Chondrocyte (in vitro differentiated cells): ENCODE measurements at places on chromosomes 6 and 20.

DNA sequence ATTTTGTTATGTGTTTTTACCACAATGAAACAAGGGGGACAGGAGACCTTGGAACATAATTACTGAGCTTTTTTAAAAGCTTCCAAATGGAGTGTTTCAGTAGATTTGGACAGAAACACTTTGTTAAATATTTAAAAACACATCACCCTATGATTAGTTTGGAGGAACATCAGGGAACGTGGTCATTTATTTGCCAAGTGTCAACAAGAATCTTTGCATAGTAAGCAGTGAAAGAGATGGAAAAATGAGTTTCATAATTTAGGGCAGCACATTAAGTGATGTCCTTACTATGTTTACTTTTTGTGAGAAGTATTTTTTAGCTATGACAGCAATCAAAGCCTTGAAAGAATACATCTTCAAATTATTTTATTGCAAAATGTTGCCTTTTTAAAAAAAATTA, 82.6 kb downstream of the PROKR2 start:
- no peak for DNase-seq

DNA sequence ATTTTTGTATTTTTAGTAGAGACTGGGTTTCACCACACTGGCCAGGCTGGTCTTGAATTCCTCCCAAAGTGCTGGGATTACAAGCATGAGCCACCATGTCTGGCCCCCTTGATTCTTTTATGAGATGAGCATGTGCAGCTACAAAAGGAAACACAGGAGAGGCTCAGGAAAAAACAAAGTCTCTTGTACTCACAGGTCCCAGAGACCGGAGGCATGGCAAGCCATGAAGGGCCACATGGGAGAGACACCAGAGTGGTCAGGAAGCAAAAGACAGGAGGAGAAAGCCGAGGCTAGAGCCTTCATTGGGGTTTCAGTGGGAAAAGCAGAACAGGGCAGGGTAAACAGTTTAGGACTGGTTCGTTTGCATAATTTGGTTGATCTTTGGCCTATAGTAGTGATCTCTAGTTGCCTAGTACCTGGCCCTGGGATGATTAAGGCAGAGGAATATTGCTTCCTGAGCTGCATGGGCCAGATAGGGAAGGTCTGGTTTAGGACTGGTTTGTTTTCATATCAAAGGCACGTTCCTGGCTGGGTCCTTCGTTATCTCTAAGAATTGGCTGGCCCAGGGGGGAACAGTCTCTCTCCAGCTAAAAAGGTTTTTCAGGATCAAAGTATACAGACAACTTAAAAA, 48.2 kb upstream of the PRND start:
- no peak for DNase-seq

DNA sequence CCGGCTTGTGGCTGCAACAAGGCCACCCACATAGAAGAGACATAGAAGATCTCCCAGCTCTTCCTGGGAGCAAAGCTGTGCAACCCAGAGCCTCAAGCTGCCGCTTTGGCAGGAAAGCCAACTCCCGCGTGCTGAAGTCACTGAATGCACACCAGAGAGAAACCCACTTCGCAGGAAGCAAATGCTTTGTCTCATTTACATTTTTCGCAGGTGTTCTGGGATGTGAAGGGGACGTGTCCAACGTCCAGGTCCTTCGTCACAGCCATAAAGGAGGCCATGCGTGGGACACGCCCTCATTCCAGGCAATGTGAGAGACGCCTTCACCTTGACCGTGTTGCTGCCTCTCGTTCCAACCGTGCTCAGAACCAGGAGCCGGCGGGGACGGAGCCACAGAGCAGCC, 24.4 kb downstream of the KCNQ2 start:
- no peak for DNase-seq

GRCh38 chr20:35893942-35894341, 60.4 kb downstream of the SCAND1 start:
- DNase-seq, result no peak

- DNase-seq, result no peak
Measured at GRCh38 chr6:43772681-43773049, 2.7 kb downstream of the VEGFA start.

DNA sequence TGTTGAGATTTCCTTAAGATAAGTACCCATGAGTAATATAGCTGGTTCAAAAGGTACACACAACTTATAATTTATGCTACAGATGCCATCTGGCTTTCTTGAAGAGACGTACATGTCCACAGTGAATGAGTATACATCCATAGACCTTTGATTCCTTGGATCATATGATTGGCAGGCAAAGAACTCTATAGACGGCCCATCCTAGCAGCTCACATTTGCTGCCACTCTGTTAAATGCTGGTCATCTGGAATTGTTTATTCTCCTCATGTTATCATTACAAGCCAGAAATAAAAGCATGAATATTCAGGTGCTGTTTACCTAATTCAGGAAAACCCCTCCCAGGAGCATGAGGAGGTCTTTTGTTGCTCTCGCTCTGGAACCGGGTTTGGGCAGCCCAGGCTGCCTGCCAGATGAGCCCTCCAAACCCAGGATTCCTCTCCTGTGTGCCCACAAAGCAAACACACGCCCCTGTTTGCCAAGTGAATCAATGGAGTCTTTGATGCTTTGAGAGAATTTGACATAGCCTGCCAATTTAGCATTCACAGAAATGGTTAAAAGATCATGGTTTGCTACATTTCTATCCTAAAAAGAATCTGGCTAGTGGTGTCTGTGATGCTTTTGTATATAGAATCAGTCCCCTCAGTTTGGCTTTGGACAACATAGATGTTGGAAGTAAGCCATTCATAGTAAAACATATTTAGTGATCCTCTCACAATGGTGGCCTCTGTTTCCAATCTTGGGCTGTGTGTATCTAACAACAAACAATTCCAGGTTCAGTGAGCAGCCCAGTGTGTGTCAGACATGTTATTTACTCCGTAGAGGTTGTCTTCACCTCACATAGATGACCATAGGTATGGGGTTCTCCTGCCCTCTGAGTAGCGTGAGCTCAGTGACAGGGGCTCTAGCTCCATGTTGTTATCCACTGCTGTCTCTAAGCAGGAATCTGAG, 17.5 kb upstream of the PLCG1 start:
- no peak for DNase-seq

DNA sequence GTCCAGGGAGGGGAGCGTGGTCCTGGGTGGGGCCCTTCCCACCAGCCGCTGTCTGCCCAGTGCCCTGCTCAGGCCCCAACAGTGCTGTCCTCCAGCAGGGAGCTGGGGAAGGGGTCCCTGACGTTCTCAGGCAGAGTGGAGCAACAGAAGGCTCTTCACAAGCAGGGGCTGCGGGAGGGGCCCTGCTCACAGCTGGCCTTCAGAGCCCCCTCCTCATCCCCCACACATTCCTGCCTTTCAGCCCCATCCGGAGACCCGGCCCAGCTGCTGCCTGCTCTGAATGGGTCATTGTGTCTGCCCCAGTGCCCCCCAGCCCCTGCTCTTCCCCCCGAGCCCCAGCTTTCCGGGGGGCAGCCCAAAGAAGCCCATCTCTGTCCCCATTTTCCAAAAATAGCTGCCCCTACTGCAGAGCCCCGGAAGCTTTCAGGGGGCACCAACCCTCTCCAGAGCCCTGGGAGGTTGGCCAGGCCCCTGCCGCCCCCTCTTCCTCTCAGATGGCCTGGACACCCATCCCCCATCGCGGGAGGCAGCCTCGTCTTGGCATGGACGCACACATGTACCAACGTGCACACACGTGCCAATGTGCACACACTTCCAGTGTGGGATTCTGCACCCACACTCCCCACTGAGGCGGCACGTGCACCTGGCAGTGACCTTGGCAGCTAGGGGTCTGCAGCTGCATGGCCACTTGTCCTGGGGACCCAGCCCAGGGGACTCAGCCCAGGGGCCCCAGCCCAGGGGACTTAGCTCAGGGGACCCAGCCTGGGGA, 3.7 kb downstream of the COL20A1 start:
- no peak for DNase-seq

DNA sequence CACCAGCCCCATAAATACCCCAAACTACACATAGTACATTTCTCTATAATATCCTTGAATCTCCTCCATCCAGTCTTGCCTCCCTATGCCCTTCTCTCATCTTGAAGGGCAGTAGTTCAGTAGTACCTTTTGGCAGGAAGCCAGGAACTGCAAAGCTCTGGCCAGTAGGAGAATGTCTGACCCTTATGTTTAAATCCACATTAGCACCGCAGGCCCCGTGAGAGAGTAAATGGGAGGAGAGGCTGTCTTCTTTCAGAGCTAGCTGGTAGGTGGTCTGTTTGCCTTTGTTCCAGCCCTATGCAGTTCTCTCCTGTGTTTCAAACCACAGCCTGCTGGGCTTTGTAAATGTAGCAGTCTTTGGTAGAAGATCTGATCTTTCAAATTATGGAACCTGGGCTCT, 690.7 kb downstream of the DOK5 start:
- DNase-seq, result no peak

GRCh38 chr20:61049684-61050083, 202.4 kb upstream of the CDH4 start:
- DNase-seq, result no peak

DNA sequence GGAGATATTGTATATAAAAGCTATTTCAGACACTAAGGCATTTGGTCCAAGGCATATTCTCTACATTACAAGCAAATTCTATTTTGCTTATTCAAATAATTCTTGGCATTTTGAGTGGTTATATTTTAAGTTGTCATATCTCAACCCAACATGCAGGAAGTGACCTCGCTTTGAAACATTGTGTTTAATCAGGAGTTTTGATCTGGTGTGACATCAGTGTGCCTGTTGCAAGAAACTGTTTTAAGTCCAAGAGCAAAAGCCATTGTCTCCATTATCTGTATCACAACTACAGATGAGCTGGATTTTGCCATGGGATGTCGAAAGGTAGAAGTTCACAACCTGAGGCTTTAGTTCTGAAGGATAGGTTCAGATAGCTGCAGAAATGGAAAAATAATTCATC, 509.9 kb upstream of the ID4 start:
- DNase-seq, result no peak

- no peak for DNase-seq
Measured at GRCh38 chr6:24272148-24272547, 85.7 kb downstream of the DCDC2 start.

GRCh38 chr6:68038815-68039408, 596.2 kb upstream of the ADGRB3 start:
- DNase-seq, result peak; percentile 44

DNA sequence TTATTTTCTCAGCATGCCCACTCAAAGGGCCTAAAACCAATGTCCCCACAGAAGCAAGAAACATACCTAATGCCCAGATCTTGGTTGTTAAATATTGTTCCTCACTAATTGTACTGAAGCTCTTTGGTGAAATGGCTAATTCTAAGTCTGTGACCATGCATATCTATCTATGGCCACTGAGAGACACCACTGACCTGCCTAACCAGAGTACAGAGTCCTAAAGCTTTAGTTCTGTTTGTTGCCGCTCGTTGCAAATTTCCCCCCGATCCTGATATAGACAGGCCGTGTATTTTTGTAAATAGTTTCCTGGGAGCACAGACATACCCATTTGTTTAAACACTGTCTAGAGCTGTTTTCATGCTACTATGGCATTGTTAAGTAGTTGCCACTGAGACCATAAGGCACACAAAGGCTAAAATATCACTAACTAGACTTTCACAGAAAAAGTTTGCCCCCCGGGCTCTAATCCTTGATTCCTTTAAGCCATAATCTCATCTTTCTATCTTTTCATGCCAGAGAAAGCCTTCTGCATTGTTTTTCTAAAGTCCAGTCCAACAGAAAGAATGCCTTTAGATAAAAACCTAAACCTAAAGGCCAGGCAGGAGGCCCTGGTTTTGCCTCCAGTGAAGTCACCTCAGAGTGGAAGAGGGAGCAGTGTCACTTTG, 48.7 kb downstream of the DNAAF9 start:
- no peak for DNase-seq

GRCh38 chr6:31710523-31711219, 4.0 kb downstream of the LY6G6F start:
- no peak for DNase-seq

- DNase-seq, result no peak
Measured at GRCh38 chr6:35585658-35586057, 73.0 kb upstream of the TULP1 start.

DNA sequence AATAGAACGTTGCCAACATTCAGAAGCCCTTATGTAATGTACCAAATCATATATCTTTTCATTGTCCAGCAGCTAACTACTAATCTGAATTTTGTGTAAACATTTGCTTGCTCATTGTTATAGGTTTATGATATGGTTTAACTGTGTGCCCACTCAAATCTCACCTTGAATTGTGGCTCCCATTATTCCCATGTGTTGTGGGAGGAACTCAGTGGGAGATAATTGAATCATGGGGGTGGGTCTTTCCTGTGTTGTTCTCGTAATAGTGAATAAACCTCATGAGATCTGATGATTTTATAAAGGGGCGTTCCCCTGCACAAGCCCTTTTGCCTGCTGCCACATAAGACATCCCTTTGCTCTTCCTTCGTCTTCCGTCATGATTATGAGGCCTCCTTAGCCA, 91.9 kb upstream of the CLVS2 start:
- DNase-seq, result no peak

GRCh38 chr20:50273601-50274491, 83.2 kb downstream of the CEBPB start:
- DNase-seq, result no peak

DNA sequence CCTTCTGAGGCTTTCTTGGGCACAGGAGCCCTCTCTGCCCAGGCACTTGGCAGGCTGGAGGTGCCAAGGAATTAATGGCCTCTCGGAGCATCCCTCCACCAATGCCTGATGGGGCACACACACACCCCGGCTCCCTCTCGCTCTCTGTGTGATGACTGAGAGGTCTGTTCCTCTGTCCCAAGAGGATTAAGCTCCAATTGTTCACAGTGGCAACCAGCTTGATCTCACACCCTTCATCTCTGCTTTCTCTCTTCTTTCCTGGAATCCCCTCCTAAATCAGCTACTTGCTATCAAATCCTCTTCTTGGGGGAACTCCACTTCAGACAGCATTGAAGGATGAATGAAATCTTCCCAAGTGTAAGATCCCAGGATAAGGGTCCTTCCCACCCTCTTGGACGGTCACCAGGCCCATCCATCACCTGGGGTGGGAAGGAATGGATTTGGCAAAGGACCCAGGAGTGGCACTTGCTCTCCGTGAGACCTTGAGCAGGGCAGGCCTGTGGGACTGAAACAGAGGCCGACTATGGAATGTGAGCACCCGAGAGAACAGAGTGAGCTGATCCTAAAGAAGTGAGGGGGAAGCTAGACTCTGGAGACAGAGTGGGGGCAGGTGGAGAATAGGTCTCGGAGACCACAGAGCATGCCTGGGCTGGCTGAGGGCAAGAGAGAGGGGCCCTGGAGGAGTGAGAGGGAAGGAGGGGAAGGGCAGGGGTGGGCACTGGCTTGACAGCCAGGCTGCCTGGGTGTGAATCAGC, 93.6 kb downstream of the GRM4 start:
- no peak for DNase-seq

- no peak for DNase-seq
Measured at GRCh38 chr20:50915424-50915823, 15.8 kb downstream of the ADNP start.

GRCh38 chr6:40674170-40674569, 87.0 kb upstream of the LRFN2 start:
- no peak for DNase-seq

GRCh38 chr20:62219101-62219991, 732 bp downstream of the HRH3 start:
- DNase-seq, result no peak
